Activated CD4-positive, alpha-beta memory T cell treated with anti-CD3 and anti-CD28 coated beads, Interleukin-2, amount 10 ng/mL, durations not matched to agents 7 days and 5 days (primary cell): ENCODE measurements at places on chromosomes 7 and 10. TPM values are rescaled to one million over a fixed set of nuclear protein-coding genes. Genes with fewer than 3 reads are reported as not detected.

DNA sequence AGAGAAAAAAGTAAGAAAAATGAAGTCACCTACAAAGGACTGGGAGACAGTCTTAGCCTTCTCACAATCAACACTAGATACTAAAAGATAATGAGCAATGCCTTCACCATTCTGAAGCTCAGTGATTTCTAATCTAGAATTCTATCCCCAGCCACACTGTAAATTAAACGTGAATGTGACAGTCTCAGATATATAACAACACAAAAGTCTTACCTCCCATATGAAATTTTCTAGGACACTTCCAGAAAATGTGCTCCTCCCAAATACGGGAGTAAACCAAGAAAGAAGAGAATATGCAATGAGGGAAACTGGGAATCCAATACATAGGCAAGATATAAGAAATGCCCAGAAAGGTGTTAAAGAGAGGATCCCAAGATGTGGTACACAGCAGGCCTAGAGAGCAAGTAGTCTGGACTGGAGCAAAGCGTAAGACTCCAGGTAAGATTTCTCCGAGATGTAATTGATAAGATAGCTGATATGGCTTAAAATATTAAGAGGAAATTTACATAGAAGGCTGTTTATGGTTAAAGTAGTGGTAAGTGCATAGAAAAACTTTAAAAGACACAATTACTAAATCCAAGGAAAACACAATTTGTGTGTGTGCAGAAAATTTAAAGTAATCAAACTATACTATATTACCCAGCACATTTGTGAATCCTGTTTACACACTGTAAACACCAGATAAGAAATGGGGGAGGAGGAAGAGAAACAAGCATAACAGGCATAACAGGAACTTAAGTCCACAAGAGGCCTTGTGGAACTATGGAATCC, 44.1 kb downstream of the SGMS1 start:
- H3K4me1 ChIP-seq = peaks cover 7% of the 10 kb centered on the region
- no peak for DNase-seq
- no peak overlapping the region for H3K27ac ChIP-seq

GRCh38 chr10:103661198-103661950, 167.9 kb downstream of the NEURL1 start:
- DNase-seq = peak; percentile 59
- H3K4me3 ChIP-seq = peak overlapping the region; percentile 82
- peaks cover 31% of the 10 kb centered on the region for H3K36me3 ChIP-seq
- H3K4me1 ChIP-seq = peaks cover 26% of the 10 kb centered on the region
- peak overlapping the region; percentile 61 for H3K27ac ChIP-seq

- DNase-seq = no peak
- peaks cover 10% of the 10 kb centered on the region for H3K27me3 ChIP-seq
- H3K4me3 ChIP-seq = no peak overlapping the region
These were observed 79.9 kb downstream of the COL26A1 start for GRCh38 chr7:101442426-101443070.

DNA sequence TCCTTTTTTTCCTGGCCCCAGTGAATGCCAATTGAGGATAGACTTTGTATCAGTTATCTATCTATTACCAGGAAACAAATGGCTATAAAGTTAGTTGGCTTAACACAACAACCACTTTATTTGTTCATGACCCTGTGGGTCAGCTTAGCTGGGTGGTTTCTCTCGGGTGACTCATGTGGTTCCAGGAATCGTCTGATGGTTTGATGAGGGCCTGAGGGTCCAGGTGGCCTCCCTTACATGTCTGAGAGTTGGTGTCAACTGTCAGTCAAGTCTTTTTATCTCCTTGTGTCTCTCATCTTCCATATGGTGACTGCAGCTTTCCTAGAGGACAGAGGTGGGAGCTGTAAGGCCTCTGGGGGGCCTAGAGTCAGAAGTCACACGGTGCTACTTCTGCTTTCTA, 15.3 kb upstream of the MAPK8 start:
- H3K4me3 ChIP-seq = no peak overlapping the region
- peaks cover 43% of the 10 kb centered on the region for H3K4me1 ChIP-seq
- H3K27ac ChIP-seq = no peak overlapping the region
- no peak for DNase-seq
- no peaks in the 10 kb centered on the region for H3K36me3 ChIP-seq
- no peaks in the 10 kb centered on the region for H3K27me3 ChIP-seq

GRCh38 chr10:62723375-62723774, 81.1 kb upstream of the ADO start:
- H3K27ac ChIP-seq = no peak overlapping the region
- H3K4me3 ChIP-seq = no peak overlapping the region
- peaks cover 16% of the 10 kb centered on the region for H3K4me1 ChIP-seq
- H3K36me3 ChIP-seq = no peaks in the 10 kb centered on the region
- peaks cover 13% of the 10 kb centered on the region for H3K27me3 ChIP-seq

DNA sequence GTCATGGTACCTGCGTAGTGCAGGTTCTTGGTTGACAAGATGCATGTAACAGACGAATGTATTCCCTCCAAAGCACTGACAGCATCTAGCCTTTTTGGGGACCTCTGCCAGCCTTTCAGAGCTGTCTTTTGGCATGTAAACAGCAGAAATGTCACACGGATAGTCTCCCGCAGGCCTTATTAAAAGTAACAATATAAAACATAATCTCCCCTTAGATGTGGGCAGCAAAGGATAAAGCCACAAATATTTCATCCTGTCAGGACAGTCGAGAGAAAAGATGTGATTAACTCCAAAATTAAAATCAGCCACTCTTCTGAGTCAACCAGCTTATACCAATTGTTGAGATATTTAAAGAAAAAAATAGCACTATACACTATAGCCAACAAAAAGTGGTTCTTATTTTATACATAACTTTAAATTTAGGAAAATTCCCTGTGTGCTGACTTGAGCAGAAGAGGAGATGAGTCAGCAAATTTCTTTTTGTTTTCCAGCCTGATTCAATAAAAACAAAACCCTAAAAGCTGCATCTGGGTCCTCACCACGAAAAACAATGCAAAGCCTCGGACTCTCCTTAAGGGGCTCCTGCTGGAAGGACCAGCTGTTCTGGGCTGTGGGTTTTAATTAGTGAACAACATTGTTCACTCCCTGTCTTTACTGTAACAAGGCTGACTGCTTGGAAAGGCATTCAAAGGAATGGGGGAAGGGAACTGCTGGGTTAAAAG, 240.2 kb downstream of the ADAM12 start:
- H3K27ac ChIP-seq = no peak overlapping the region
- no peaks in the 10 kb centered on the region for H3K4me1 ChIP-seq
- H3K27me3 ChIP-seq = no peaks in the 10 kb centered on the region
- no peak for DNase-seq
- H3K4me3 ChIP-seq = no peak overlapping the region

GRCh38 chr7:1569016-1569415, 816 bp downstream of the PSMG3 start:
- H3K4me1 ChIP-seq = peaks cover 42% of the 10 kb centered on the region
- peak; percentile 59 for DNase-seq
- H3K27ac ChIP-seq = peak overlapping the region; percentile 90
- peak overlapping the region; percentile 81 for H3K4me3 ChIP-seq
- peaks cover 28% of the 10 kb centered on the region for H3K36me3 ChIP-seq
- no peaks in the 10 kb centered on the region for H3K27me3 ChIP-seq

DNA sequence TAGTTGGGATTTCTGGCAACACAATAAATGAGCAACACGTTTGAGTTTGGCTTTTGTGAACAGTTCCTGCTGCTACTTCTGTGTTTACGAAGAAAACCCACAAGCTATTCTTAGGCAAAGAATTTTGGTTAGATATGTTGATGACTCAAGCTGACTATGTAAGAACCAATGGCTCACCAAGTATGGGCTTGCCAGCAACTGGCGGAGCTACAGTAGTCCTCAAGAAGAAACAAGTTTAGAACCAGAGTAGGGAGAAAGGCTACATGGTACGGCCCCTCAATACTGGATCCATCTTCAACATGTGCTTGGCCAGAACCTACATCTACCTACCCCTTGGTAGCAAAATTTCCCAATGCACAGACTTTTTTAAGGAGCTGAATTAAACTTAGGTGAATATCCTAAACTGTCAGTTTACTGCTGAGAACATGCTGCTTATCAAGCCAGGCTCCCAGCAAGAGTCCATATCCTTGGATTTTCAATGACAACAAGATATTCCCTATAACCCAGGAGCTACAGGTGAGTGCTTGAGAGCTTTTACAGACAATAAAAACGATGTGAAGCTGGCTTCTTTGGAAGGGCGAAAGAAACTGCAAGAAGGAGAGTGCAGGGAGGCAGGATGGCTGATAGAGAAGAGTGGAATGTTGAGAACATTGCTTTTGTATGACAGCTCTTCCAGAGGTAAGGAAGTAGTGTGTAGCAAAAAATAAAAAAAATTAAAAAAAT, 74.3 kb upstream of the ASAH2 start:
- H3K36me3 ChIP-seq = peaks cover 46% of the 10 kb centered on the region
- H3K27me3 ChIP-seq = no peaks in the 10 kb centered on the region
- H3K4me3 ChIP-seq = no peak overlapping the region
- peak overlapping the region; percentile 46 for H3K27ac ChIP-seq
- peak; percentile 47 for DNase-seq

DNA sequence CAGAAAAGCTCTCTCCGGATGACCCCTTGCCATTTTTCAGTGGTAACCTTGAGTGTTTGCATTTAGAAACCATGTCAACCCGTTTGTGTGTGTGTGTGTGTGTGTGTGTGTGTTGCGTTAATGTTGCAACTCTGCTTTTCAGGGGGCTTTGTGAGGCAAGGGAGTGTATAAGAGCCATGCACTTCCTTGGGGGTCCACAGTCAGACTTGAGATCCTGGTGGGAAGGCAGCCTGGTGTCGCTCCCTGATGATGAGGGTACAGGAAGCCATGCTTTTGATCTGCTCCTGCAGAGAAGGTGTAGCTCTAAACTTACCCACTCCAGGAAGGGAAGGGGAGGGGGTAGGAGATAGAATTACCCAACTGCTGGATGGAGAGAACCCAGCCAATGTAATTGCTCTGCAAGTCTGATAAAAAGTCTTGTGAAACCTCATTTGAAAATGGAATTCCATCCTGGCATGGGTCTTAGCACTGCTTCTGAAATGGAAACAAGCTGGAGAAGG, 10.7 kb downstream of the GRK5 start:
- H3K27ac ChIP-seq = no peak overlapping the region
- no peak overlapping the region for H3K4me3 ChIP-seq
- H3K27me3 ChIP-seq = no peaks in the 10 kb centered on the region
- no peak for DNase-seq
- peaks cover 27% of the 10 kb centered on the region for H3K4me1 ChIP-seq

GRCh38 chr10:110372656-110373055, 67.9 kb upstream of the SMNDC1 start:
- no peak overlapping the region for H3K27ac ChIP-seq
- DNase-seq = no peak
- H3K4me3 ChIP-seq = no peak overlapping the region

DNA sequence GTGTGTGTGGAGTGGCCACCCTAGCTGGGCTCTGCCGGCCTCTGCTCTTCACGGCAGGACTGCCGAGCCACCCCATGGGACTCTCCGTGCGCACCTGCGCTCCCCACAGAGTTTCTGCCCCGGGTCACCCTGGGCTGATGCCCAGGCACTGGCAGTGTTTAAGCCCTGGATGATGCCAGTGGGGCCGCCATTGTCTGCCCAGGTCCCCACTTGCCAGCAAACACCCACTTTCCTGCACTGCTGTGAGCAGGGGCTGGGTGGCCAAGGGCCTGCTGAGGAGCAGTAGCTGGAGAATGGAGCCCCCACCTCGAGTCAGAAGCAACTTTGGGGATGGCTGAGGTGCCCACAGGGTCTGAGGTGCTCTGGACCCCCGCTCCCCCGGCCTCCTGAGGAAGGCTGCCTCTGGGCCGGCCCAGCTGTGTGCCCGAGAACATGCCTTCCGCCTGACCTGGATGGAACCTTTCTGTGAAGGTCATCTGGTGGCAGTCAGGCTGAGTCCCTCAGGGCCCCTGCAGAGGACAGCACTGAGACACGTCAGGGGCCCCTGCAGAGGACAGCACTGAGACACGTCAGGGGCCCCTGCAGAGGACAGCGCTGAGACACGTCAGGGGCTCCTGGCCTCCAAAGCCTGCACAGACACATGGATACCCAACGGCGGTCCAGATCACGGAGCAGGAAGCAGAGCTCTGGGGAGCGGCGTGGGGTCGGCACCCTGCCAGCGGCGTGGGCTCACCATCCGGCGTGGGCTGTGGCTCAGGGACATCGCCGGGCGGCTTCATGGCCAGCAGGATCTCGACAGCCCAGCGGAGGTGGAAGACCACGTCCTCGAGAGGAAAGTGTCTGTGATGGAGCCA, 62.0 kb downstream of the CFAP46 start:
- H3K4me1 ChIP-seq = no peaks in the 10 kb centered on the region
- DNase-seq = no peak
- no peaks in the 10 kb centered on the region for H3K36me3 ChIP-seq
- H3K27ac ChIP-seq = no peak overlapping the region
- H3K4me3 ChIP-seq = no peak overlapping the region

Gene CYP51A1
- total RNA-seq = 97.9 TPM

Gene OR6B1
- not detected for total RNA-seq

Gene HOXA9
- total RNA-seq = not detected

Gene PDK4
- not detected for total RNA-seq

Gene GNAT3
- total RNA-seq = not detected

Gene SAP25
- total RNA-seq = 29.1 TPM

Gene CFAP43
- 0.18 TPM for total RNA-seq

Gene GHRHR
- not detected for total RNA-seq

Gene WIPF3
- total RNA-seq = not detected
